ENCODE measurements at places on chromosomes 16 and 17.

DNA sequence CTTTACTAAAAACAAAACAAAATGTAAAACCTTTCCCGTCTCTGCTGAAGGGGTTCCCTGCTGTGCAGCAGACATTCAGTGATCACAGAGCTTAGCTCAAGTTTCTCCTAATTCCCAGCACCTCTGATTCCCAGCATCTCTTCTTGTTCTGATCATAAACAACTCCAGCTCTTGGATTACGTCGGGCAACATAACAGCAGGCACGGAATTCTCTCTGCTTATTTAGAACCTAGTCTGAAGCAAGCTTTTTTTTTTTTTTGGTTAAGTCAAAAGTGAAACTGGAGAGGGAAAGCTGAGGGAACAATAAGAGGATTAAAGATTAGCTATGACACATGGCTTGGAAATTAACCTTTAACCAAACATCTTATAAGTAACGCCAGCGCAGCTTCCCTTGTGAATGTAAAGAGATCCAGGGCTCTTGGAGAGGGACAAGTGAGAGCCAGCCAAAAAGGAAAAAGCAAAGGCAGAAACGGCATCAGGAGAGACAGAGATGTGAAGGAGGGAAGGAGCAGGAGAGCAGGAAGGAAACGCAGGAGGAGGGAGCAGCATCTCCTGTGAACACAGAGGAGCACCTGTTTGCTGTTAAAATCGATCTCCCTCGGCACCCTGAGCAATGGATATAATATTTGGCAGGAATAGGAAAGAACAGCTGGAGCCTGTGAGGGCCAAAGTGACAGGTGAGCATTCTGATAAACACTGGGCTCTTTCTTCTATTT is at the start of gene BCO1:
Gene BCO1 (plus strand): TSS at position 394 of the 716 bp plus-strand sequence. CDS start 220 bp downstream, at position 614.
- no peak for DNase-seq

GRCh38 chr16:66337463-66338188 is 28.9 kb upstream of the CDH5 start:
- DNase-seq = no peak

GRCh38 chr17:1217089-1217385 is 37.3 kb upstream of the ABR start:
- DNase-seq = no peak

DNA sequence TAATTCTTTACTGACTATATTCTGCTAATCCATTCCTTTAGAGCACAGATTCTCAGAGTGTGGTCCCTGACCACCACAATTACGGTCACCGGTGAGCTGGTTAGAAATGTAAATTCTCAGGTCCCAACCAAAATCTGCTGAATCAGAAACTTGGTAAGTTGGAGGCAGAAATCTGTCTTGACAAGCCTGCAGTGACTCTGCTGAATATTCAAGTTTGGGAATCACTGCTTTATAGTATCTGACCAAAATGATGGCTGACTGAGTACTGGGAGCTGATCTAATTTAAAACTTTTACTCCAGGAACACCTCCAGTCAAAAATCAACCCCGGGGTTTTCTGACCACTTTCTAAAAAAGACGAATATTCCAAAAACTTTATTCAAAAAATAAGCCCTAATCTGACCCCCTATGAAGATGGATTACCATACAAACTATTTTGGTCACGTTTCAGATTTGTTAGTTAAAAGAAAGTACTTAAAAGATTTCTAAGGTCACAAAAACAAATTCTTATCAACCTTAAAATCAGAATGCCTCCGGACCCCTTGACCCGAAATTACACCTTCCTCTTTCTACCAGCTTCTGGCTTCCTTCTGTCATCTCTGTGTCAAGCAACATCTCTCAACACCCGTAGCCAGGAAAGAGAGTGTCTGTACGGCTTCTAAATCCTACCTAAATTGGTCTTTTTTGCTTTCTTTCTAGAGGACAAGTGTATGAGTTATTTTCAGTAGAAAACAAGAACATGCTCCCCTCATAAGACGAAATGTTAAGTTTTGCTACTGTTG is 38.6 kb downstream of the CREBBP start:
- DNase-seq = no peak

GRCh38 chr16:11175787-11176341 is 80.1 kb downstream of the SOCS1 start:
- DNase-seq = no peak

GRCh38 chr17:47702391-47702995 is 8.5 kb downstream of the TBKBP1 start:
- DNase-seq = no peak

- DNase-seq = no peak
Observed at GRCh38 chr16:307691-308312, 24.8 kb downstream of the PDIA2 start.

GRCh38 chr17:1709403-1709951 is 700 bp downstream of the TLCD2 start:
- no peak for DNase-seq

- no peak for DNase-seq
Observed at GRCh38 chr17:4477255-4477791, 21.4 kb upstream of the SPNS2 start.

DNA sequence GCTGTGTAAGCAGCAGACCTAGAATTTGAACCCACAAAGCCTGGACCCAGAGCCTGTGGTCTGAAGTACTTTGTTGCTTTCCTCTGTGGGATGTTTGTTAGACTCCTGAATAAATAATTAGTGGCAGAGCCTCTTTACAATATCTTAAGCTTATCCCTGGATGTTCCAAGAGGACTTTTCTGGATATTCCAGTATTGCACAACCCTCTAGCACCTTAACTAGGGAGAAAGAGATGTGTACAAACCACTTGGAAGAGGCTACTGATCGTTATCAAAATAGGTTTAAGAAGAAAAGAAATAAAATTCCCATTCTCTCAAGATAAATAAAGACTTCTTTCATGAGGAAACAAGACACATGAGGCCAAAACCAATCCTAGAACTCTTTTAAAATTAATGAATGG is 632.4 kb downstream of the CDH11 start:
- DNase-seq = no peak

DNA sequence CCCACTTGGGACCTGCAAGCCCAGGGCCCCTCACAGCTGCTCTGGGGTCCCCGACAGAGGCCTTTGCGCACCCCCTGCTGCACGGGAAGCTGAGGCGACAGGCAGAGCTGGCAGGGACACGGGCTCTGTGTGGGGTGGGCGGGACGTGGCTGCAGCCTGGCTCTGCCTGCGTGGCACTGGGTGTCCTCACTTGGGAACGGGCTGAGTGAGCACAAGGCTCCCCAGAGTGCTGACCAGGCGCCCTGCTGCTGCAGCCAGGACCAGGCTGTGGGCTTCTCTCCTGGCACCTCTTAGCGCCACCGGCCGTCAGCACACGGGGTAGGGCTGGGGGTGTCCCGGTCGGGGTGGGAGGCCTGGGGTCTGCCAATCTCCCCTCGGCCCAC is 6.6 kb downstream of the C1QTNF8 start:
- DNase-seq = no peak

DNA sequence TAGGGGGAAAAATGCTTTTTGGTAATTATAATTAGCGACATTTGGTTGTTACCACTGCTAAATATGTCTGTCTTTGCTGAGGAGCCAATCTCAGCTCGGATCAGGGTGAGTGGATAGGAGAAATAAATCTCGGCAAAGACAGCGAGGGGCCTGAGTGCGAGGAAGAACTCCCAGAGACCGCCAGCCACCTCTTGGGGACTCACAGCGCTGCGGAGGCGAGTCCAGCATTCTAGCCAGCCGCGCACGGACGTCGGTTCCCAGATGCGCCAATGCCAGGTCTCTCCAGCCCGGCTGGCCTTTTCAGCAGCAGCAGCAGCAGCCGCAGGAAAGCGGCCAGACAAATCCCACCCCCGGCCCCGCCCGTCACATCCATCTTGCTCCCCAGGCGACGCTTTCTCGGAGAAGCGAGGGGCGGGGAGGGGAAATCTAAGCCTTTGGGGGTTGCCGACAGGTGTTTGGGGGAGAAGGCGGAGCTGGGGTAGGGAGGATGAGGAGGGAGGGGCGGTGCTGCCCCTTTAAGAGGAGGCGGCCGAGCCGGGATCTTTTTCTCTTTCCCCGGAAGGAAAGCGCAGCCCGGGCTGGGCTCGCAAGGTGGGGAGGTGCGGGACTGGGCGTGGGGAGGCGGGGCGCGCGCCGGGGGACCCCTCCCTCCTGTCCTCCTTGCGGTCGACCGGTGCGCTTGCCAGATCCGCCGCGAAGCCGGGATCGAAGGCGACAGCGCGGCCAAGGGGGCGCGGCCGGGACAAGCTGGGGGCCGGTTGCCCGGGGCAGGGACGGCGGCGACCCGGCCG is at the start of gene ITGA3:
Gene ITGA3 (plus strand): TSS at position 685 of the 791 bp plus-strand sequence. CDS start 330 bp downstream, outside the sequence.
- DNase-seq = peak; percentile 33

GRCh38 chr17:42359133-42359532 is 29.1 kb downstream of the STAT3 start:
- DNase-seq = no peak

DNA sequence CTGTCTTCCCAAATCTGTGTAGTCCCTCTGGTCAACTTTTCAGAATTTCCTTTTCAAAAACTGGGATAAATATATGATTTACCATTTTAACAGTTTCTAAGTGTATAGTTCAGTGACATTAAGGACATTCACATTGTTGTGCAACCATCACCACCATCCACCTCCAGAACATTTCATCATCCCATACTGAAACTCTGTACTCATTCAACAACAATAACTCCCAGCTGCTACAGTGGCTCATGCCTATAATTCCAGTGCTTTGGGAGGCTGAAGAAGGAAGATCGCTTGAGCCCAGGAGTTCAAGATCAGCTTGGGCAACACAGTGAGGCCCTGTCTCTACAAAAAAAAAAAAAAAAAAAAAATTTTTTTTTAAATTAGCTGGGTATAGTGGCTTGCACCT is 131.0 kb downstream of the AATF start:
- no peak for DNase-seq

DNA sequence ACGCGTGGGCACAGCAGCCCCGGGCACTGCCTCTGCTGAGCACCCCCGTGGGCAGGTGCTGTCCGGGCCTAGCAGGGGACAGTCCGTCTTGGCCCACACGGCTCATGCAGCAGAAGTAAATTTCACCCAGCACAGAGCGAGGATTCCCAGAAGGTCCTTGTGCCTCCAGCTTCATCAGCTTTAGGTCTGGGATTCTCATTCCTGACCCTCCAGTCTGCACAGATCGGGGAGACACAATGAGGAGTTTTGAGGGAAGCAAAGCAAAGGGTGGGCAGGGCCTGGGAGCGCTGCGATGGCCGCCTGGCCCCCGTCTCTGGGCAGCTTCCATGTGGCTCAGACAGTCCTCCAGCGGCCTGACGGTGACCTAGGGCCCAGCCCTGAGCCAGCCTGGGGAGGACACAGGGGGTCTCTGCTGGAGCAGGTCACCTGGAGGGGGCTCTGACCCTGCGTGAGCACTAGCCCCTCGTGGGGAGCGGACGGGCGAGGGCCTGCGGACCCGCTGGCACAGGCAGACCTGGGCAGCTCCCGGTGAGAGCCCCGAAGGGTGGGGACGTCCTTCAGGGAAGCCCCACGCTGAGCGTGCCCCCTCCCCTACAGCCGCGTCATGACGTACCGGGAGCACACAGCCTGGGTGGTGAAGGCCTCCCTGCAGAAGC is 30.7 kb upstream of the CHMP6 start:
- no peak for DNase-seq

GRCh38 chr16:2188395-2188794 is 8.0 kb downstream of the CASKIN1 start:
- DNase-seq = no peak

DNA sequence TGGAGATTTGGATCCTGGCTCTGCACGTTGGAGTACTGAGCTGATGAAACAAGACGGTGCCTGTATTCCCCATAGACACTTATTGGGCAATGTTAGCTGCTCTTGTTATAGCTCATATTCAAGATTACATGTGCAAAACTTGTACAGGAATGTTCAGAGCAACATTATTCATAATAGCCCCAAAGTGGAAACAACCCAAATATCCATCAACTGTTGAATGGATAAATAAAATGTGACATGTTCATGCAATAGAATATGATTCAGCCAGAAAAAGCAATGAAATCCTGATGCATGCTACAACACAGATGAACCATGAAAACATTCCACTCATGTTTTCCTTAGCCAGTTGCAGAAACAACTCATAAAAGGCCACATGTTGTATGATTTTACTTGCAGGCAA is 5.7 kb upstream of the SDR42E1 start:
- DNase-seq = no peak

DNA sequence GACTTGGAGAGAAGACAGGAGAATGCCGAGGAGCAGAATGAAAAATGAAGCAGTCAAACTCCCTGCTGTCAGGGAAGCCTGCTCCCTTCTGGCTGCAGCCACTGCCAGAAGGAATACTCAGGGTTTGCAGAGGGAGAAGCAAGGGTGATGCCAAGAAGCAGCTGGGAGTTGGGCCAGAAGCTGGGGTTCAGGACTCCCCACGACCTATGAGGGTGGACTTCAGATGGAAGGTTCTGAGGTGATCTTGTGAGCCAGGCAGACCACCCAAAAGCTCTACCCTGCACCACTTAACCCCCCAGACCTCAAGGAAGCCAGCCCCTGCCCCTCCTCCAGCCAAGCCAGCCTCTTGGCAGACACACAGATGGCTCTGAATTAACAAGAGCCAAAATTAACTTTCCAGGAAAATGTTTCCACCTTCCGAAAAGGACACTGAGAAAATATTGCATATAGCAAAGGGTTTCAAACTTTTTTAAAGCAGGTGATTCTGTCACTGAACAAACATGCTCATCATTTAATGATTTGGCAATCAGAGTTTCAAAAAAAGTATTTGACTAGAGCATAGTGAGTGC is 126.0 kb upstream of the ERCC4 start:
- no peak for DNase-seq

- DNase-seq = no peak
Observed at GRCh38 chr16:27235055-27235937, 32.0 kb downstream of the KDM8 start.

GRCh38 chr17:65677932-65678331 is 116.5 kb upstream of the AXIN2 start:
- DNase-seq = no peak

- DNase-seq = no peak
Observed at GRCh38 chr16:14302399-14303181, 231.5 kb downstream of the MRTFB start.

GRCh38 chr17:3276126-3276525 is 22.0 kb downstream of the OR3A1 start:
- DNase-seq = no peak

DNA sequence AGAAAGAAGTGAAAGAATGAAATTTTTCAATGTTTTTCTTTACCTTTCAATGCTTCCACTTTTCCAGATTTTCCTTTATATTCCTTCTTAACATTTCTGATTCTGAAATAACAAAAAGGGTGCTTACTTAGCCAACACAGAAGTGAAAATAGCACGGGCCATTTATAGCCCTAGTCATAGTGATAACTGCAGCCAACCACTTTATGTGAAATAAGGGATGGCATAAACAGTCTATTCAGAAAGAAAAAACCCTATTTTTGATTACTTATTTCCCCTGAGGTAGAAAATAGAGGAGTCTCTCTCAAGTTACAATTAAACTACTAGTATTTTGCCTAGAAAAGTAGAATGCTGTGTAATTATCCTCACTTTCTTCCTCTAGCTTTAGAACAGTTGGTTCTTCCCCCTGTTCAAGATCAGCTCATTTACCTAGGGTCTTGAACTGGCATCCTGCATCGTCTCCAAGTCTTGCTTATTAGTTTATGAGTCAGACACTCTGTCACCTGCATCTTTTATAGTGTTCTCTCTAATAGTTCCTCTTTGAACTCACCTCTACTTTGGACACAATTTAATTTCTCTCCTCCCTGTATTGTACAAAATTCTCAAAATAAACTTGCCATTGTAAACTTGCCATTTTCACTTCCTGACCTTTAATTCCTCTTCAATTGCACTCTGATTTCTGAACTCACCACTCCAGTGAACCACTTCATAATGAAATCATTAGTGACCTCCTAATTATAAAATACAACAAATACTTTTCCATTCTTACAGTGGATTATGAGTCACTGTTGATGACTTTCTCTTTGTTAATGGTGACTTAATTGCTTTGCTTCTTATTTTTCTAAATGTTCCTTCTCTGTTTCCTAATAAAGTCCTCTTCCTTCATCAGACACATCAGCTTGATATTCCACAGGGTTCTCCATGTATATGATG is 23.6 kb downstream of the ABCA6 start:
- DNase-seq = no peak

All from GM18507 (cell line).